Right cardiac atrium (tissue), 5 donors: ENCODE measurements at places on chromosomes 11 and 22. TPM values are rescaled to one million over a fixed set of nuclear protein-coding genes. Genes with fewer than 3 reads are reported as not detected.

GRCh38 chr11:87254562-87254961 is 216.8 kb downstream of the TMEM135 start:
- no peak for DNase-seq

GRCh38 chr11:100863080-100863581 is 176.0 kb downstream of the ARHGAP42 start:
- DNase-seq: peak; percentile 33

DNA sequence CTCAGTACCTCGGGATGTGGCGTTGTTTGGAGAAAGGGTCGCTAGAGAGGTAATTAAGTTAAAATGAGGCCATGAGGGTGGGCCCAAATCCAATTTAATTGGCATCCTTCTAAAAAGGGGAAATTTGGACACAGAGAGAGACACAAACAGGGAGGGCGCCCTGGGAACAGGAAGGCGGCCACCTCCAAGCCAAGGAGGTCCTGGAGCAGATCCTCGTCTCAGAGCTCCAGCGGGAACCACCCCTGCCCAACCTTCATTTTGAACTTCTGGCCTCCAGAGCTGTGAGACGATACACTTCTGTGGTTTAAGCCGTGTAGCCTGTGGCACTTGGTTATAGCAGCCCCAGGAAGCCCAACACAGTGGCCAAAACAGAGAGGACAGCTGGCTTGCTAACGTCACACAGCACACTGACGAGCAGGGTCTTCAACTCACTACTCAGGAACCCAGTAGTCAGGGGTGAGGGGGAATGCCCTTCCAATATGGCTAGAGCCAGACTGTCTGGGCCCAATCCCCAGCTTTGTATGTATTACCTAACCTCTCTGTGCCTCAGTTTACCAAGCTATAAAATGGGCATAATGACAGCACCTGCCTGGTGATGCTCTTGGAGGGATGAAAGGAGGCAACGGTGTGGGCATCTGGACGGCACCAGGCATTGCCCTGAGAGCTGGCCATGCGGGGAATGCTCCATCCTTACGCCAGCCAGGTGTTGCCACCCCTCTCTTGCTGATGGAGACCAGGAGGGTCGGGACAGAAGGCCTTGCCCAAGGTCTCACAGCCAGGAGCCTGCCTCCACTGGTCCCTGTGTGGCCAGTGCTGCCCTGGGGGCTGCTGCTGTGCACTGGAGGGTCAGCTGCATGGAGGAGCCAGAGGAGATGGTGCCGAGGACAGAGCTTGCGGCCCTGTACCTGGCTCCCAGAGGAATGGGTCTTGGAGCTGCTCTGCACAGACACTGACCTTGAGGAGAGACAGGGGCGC is 53.3 kb upstream of the LINC01488 start:
- no peak for DNase-seq

API5 gene
- total RNA-seq: 40.1 TPM

GRCh38 chr22:35914665-35915476 is 113.8 kb downstream of the RBFOX2 start:
- DNase-seq: peak; percentile 36

GRCh38 chr11:8838248-8838647 is 72.7 kb upstream of the AKIP1 start:
- DNase-seq: no peak

NRIP3 gene
- 3.8 TPM for total RNA-seq

DNA sequence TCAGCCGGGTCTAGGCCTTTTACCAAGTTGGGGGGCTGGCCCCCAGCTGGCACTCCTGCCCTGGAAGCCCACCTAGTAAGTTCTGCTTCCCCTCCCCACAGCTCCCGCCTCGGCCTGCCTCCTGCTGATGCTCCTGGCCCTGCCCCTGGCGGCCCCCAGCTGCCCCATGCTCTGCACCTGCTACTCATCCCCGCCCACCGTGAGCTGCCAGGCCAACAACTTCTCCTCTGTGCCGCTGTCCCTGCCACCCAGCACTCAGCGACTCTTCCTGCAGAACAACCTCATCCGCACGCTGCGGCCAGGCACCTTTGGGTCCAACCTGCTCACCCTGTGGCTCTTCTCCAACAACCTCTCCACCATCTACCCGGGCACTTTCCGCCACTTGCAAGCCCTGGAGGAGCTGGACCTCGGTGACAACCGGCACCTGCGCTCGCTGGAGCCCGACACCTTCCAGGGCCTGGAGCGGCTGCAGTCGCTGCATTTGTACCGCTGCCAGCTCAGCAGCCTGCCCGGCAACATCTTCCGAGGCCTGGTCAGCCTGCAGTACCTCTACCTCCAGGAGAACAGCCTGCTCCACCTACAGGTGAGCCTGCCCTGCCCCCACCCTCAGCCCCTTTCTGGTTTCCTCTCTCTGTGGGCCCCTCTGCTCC is 7.3 kb downstream of the RTN4RL2 start:
- DNase-seq: no peak

GRCh38 chr11:64120951-64121569 is 44.9 kb downstream of the MACROD1 start:
- DNase-seq: no peak

PHLDA2 gene
- 2.1 TPM for total RNA-seq
